ENCODE measurements at places on chromosomes 6 and 20.
A peak's percentile ranks its signal among the peaks of the same experiment; 100 is the strongest.

GRCh38 chr6:32254761-32255198 is 30.9 kb upstream of the NOTCH4 start:
- no peak for DNase-seq

DNA sequence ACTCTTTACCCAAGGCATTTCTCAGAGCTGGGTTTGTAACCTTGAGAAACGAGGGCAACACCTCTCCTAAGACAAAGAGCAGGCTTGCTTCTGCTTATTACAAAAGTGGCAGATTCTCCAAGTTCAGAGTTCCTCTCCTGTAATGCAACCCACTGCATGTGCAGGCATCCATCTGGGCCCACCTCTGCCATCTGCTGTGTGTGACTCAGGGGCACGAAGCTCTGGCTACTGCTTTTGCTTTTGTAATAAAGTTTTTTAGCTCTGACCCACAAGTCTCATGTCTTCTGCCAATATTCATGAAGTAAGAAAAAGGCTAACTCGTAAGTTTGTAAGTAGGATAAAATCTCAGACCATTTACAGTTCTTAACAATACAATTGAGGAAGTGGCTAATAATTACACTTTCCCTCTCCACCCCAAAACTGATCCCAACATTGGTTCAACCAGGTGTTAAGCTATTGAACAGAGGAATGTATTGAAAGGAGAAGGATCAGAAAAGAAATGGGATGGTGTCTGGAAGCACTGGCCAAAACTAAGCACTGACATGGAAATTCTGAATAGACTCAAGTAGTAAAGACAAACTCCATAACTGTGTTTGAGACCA is 51.7 kb upstream of the SMLR1 start:
- no peak for DNase-seq

- DNase-seq, result no peak
Measured at GRCh38 chr20:47784599-47785310, 526 bp downstream of the SULF2 start.

DNA sequence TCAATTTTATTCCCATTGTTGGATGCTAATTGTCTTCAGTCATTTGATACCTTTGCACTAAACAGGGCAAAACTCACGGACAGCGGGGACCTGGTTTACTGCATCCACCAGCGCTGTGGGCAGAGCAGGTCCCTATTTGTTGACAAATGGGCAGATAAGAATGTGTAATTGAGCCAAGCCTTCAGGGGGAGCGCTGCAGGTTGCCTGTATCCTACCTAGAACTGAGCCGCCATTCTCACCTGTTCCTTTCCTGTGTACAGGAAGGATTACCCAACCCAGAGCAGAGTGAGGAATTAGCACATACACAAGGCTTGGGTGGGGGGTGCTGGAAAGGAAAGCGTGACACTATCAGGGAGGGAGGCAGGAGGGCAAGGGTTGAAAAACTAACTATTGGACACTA is 89.1 kb upstream of the FOXA2 start:
- no peak for DNase-seq

- no peak for DNase-seq
Measured at GRCh38 chr6:142947714-142948480, 2.9 kb upstream of the HIVEP2 start.

GRCh38 chr20:1503564-1504227 is 12.5 kb upstream of the SIRPB2 start:
- peak; percentile 50 for DNase-seq

GRCh38 chr6:19818805-19819204 is 18.4 kb upstream of the ID4 start:
- DNase-seq, result no peak

GRCh38 chr6:17297271-17298080 is 16.3 kb downstream of the RBM24 start:
- no peak for DNase-seq

DNA sequence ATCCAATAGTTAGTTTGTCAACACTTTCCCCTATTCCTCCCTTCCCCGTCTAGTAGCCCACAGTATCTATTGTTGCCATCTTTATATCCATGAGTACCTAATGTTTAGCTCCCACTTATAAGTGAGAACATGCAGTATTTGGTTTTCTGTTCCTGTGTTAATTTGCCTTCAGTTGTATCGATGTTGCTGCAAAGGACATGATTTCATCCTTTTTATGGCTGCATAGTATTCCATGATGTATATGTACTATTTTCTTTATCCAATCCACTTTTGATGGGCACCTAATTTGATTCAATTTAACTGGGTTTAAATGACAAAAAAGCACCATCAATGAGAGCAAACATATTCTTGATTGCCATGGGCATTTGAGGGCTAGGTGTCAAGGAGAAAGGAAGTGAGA is 321.5 kb upstream of the TBX18 start:
- DNase-seq, result no peak

DNA sequence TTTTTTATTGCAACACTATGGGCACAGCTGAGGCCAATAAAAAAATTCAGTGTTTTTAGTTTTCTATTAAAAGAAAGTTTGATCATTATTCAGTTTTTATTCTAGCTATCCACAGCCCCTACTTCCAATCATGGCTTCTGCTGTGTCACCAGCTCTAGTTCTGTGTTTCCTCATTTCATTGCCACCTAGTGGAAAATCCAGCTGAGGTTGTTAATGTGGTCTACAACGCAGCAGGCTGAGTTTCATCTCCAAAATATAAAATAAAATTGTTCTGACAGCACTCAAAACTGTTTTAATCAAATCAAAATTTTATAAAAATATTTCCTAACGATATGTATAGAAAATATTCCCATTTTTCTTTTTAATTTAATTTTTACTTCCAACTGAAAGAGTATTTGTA is 13.6 kb downstream of the COL9A1 start:
- DNase-seq, result no peak

GRCh38 chr6:141482796-141483597 is 649.7 kb upstream of the GJE1 start:
- no peak for DNase-seq

- no peak for DNase-seq
Measured at GRCh38 chr6:31547727-31548543, 527 bp downstream of the NFKBIL1 start.

- no peak for DNase-seq
Measured at GRCh38 chr6:82057846-82058554, 189.5 kb downstream of the IBTK start.

- DNase-seq, result no peak
Measured at GRCh38 chr20:17651129-17651759, 30.8 kb downstream of the RRBP1 start.

DNA sequence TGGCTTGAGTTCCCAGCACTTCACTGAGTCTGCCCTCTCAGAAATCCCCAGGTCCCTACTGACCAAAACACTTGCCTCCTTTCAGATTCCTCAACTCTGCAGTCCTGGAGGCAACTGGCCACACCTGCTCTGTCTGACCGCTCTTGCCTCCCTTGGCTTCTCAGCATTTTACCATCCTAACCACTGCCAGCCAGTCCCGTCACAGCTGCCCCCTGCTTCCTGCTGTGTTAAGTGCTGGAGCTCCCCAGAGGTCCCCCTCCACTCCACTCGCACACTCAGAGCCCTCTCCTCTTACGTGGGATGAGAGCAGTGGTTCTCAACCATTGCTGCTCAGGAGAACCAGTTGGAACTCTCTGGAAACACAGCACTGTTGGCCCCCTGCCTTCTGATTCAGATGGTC is 20.5 kb downstream of the ADAT2 start:
- no peak for DNase-seq

- DNase-seq, result no peak
Measured at GRCh38 chr20:11305406-11305805, 612.3 kb upstream of the BTBD3 start.

DNA sequence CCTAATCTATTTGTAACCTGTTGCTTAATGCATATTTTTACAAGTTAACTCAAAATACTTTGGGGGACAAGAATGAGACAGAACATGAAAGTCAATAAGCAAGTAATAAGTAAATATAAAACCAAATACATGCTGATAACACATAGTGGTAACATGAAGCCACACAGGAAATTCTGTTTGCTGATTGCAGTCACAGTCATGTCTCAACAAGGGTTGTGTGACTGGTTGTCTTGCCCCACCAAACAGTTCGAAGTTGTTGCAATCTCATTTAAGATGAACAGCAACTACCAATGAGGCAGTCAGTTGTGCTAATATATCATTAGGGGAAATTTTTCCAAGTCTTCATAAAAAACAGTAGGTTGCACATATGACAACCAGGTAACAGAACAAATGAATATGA is 14.5 kb downstream of the CD24 start:
- no peak for DNase-seq

DNA sequence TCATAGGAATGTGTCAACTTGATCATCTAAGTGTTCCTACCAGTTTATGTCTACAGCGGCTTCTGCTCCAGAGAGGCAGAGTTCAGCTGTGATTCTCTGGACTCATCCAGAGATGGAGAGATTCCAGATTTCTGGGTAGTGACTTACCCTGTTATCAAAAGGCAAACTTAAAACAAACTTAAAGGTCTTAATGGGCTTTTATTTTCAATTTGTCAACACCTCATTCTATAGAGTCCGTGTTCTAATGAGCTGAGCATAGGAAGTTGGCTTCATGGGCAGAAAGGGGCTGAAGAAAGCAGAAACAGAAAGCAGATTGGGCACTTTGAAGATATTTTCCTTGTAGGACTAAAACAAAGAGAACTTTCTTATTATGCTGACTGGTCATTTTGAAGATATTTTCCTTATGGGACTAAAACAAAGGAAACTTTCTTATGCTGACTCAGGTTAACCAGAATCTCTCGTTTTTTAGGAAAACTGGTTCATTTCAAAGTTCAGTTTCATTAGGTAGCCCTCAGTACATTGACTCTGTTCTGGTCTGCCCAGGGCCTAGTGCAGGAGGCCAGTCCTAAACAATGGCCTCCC is 185.1 kb downstream of the CDH26 start:
- no peak for DNase-seq

DNA sequence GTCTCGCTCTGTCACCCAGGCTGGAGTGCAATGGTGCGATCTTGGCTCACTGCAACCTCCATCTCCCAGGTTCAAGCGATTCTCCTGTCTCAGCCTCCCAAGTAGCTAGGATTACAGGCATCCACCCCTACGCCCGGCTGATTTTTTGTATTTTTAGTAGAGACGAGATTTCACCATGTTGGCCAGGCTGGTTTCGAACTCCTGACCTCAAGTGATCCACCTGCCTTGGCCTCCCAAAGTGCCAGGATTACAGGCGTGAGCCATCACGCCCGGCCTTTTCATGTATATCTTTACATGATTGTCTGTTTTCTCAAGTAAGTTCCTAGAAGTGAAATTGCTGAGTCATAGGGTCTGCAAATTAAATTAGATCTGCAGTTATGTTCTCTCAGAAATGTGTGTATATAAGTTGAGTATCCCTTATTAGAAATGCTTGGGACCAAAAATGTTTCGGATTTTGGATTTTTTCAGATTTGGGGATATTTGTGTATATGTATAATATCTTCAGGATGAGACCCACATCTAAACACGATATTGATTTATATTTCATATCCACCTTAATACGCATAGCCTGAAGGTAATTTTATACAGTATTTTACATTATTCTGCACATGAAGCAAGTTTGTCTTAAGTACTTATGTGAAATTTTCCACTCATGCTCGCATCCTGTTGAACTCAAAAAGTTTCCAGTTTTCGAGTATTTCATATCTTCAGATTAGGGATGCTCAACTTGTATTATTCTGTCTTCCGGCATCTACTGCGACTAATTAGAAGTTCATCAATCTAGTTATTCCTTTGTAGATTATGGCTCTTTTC is 40.4 kb downstream of the TAB2 start:
- no peak for DNase-seq

- no peak for DNase-seq
Measured at GRCh38 chr6:71349976-71350615, 61.5 kb downstream of the OGFRL1 start.

DNA sequence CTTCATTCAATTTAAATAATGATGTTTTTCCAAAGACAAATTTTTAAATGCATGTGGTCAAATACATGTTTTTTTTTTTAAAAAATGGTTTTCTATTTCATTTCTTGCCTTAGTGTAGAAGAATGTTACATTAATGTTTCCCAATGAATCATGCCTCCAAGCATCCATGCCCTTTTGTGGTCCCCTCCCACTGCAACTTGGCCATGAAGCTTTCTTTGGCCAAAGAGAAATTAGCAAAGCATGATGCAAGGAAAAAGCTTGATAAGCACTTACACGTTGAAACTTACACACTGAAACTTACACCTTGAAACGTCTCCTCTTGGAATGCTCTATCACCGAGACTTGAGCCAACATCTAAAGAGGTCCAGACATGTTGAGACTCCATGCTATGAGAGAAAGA is 93.0 kb upstream of the ELOVL5 start:
- no peak for DNase-seq

DNA sequence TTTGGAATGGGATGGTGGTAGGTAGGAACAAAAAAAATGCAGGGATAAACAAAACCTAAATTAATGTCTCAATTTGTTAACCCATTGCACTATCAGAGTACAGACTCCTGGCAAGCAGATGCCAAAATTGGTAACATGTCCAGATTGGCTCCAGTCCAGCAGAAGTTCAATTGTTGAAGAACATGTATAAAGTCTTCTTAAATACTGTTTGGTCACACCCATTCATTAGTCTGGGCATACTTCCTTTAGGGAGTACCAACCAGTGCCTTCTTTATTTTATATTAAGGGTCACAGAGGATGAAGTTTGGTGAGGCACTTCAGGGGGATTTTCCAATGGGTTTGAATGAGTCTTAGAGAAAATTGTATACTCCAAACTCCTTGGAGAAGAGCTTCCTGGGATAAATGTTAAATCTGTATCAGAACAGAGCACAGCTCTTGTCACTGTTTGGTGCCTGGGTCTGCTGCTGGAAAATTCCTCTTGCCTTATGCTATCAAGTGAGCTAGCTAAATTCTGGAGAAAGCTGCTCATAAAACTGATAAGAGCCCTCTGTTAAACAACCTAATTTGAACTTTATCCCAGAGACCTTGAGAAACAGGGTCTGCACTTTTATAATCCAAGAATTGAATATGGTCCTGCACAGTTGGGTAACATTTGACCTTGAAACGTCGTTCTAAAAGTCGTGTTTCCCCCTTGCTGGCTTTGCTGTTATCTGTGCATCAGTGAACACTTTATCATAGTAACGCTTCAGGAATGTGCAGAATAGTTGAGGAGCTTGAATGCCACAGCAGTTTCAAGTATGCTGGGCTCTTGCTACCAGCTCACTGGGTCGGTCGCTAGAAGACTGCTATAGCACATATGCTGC is 334.1 kb upstream of the CITED2 start:
- no peak for DNase-seq

DNA sequence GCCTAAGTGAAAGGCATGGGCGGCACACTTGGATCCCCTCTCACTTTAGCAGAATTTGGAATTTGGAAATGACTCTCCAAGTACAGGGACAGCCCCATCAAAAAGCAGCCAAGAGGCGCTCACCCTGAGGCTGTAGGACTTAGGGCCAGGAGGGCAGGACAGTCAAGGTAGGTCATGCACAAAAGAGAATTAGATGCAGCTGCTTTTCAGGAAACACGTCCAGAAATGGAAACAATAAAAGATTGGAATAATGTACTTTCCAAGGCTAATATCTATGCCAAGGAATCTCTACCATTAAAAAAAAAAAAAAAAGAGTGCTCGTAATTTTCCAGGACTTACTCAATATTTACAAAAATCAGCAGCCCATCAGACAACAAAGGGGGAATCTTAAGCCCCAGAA is 19.9 kb downstream of the PREP start:
- no peak for DNase-seq

GRCh38 chr6:17446713-17447112 is 53.3 kb downstream of the CAP2 start:
- no peak for DNase-seq

GRCh38 chr6:87099472-87099871 is 4.6 kb upstream of the CGA start:
- no peak for DNase-seq

- DNase-seq, result no peak
Measured at GRCh38 chr20:43682446-43682845, 15.5 kb downstream of the MYBL2 start.
